Foreskin melanocyte (primary cell): ENCODE measurements at places on chromosomes 2 and 18.

DNA sequence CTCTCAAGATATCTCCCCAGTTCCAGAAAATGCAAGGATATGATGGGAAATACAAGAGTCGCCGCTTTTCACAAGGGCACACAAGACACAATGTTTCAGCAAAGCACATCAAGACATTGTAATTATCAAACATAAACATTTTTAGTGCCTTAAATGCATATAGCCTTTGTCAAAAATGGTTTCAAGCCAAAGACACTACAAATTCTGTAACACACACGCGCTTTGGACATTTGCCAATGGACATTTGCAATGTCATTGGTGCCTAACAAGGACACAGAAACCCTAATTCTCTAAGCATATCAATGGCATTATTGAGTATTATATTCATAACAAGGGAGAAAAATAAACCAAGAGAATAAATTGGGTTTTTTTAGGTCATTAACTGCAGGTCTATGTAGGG is 16.1 kb downstream of the ADD2 start:
- no peak for DNase-seq

GRCh38 chr2:143132355-143132754 is 3.1 kb downstream of the ARHGAP15 start:
- DNase-seq: no peak

DNA sequence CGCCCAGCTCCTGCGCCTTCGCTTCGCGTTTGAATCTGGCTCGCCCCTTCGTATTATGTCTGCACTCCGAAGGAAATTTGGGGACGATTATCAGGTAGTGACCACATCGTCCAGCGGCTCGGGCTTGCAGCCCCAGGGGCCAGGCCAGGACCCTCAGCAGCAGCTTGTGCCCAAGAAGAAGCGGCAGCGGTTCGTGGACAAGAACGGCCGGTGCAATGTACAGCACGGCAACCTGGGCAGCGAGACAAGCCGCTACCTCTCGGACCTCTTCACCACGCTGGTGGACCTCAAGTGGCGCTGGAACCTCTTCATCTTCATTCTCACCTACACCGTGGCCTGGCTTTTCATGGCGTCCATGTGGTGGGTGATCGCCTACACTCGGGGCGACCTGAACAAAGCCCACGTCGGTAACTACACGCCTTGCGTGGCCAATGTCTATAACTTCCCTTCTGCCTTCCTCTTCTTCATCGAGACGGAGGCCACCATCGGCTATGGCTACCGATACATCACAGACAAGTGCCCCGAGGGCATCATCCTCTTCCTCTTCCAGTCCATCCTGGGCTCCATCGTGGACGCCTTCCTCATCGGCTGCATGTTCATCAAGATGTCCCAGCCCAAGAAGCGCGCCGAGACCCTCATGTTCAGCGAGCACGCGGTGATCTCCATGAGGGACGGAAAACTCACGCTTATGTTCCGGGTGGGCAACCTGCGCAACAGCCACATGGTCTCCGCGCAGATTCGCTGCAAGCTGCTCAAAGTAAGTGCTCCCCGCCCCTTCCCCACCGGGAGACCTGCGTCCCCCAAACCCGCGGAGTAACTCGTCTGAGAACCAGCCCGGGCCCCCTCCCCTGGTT is 453 bp downstream of the KCNJ3 start:
- DNase-seq: no peak

GRCh38 chr2:111626037-111626864 is 257.7 kb downstream of the ANAPC1 start:
- no peak for DNase-seq

DNA sequence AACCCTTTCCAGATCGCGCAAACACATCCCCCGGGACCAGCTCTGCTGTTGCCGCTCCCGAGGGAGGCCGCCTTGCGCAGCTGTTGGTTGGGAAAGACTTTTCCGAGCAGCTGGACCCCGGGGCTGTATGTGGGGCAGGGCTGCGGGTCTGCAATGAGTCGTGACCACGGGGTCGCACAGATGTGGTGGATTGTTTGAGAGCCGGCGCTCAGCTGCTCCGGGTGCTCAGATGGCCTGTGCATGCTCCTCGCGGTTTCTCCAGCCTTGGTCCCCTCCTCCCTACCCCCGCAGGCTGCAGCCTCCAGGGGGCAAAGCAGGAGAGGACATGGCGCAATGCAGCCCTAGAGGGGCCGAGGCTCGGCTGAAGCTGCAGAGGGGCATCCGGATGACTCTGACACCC is 105.2 kb upstream of the OTOS start:
- no peak for DNase-seq

DNA sequence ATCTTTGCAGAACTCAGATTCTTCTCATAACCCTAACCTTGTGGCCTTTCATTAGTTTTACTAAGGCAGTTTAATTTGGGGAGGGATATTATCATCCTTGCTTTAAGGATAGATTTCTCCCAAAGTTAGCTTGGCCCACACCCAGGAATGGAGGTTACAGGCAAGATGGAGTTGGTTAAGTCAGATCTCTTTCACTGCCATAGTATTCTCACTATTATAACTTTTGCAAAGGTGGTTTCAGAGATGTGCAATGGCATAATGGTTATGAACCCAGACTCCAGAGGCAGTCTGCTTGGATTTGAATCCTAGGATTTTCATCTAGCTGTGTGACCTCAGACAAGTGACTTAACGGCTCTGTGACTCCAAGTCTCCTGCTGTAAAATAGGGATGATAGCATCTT is 48.7 kb upstream of the NDUFV2 start:
- no peak for DNase-seq

- DNase-seq: peak; percentile 13
Measured at GRCh38 chr2:132692816-132693215, 22.8 kb upstream of the LYPD1 start.

DNA sequence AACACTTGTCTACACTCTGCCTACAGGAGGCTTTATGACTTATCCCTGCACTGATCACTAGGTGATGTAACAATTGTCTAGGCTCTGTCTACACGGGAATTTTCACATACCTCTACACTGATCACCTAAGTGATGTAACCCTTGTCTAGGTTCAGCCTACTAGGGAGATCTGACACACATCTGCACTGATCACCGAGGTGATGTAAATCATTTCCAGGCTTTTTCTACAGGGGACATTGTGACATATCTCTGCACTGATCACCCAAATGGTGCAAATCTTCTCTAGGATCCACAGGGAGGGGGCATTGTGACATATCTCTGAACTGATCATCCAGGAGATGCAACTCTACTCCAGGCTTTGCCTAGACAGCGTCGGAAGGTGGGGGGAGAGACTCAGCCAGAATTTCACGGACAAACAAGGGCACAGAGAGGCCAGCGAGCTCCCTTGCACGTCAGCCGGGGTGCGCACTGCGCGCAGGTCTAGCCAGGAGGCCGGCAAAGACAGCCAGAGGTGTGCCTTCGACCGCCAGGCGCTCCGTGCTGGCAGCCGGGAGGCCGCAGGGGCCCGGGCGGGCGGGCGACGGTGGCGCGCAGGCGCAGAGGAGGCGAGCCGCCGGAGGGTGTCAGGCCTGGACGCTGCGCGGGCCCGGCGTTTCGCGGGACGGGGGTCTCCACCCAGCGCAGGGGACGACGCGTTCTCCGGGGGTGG is 46.9 kb upstream of the USP14 start:
- DNase-seq: no peak

GRCh38 chr2:48380208-48380607 is 149.7 kb upstream of the STON1 start:
- DNase-seq: no peak
